ENCODE measurements at places on chromosomes 2 and 18.
A peak's percentile ranks its signal among the peaks of the same experiment; 100 is the strongest.

GRCh38 chr2:181224866-181225265 is 232.3 kb upstream of the ITGA4 start:
- no peak for DNase-seq

DNA sequence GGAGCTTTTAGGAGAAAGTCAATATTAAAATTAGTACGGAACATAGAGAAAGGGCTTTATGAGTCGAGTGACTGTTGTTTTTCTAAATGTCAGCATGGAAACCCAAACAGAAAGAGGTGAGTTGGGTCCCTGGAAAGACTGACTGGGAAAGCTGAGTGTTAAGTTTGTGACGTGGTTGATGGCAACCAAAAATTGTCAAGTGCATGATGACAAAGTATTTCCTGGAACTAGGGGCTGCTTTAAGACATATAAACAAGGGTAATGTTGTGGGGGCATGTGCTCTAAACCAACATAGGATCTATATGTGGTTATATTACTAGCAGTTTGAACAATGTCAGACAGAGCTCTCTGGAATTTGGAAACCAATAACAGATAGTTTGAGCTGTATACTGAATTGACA is 50.9 kb upstream of the GPD2 start:
- no peak for DNase-seq

DNA sequence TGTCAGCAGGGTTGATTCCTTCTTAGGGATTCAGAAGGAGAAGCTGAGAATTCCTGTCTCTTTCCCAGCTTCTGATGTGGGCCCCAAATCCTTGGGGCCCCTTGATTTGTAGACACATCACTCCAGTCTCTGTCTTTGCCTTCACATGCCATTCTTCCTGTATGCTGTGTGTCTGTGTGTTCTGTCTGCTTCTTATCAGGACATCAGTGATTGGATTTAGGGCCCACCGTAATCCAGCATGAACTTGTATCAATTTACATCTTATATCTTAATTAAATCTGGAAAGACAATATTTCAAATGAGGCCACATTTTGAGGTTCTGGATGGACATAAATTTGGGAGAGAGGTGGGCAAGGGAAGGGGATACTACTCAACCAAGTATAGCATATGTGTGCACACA is 9.7 kb downstream of the NEUROD1 start:
- no peak for DNase-seq

DNA sequence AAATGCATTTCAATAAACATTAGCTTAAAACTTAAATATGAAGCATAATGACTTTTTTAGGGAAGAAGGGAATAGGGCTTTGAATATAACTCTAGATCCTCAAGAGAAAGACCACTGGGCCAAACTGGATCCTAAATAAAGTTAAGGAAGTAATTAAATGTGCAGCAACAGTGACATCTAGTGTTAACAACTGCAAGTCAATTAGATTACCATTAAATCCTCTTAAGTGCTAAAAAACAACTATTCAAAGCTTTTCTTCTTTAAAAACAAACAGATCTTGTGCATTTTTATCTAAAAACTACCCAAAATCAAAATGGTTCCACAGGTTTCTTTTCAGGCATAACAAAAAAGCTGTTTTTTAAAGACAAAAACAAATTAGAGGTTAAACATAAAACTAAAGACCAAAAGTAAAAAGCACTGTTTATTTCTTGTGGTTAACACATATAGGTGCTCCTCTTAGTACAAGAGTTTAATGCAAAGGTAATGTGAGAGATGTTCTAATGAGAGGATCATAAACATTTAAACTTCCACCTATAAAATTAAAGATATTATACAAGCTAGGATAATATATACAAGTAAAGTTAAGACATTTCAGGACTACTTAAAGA is 111.4 kb downstream of the THADA start:
- peak; percentile 64 for DNase-seq

GRCh38 chr2:105731511-105731910 is 13.2 kb upstream of the NCK2 start:
- DNase-seq: peak; percentile 87

- DNase-seq: no peak
Measured at GRCh38 chr2:227322530-227323205, 2.4 kb upstream of the MFF start.

DNA sequence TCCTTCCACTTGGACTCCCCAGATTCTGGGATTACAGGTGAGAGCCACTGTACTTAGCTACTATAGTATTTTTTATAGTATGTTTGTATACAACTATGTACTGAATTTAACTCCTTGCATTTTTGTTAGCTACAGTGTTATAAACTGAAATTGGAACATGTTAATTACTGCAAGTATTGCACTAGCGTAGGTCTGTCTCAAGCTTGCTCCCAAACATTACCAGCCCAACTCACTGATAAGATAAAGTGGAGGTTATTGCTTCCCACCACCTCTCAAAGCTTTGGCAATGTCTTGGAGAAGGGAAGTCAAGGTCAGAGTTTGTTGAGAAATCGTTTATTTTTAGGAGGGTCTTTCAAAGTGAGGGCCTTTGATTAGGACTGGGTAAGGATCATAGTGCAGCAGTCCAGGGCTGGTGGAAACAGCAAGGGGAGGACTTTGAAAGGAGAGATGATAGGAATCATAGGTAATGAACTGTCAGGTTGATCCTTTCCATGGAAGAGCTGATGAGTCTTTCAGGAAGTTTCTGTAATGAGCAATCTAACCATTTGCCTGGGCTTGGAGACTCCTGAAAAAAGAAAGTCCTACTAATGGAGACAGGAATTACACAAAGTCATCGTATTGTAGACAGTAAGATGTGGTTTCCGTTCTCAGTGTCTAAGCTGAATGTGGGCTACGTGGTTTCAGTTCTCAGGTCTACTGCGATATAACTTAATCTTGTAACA is 257.1 kb downstream of the MYO3B start:
- no peak for DNase-seq

DNA sequence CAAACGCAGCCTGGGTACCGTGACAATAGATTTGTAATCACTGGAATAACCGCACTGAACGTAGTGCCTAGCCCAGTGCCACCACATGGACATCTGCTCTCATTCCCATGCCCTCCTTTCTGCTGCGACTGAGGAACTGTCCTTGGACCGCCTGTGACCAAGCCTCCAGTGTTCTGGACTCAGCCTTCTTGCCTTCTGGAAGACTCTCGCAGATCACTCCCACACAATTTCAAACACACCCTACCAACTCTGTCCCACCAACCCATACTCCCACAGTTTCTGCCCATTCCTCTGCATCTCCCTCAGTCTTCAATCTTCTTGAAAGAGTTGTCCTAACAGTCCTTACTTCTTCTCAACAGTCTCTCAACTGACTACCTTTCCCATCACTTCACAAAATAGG is 2.1 kb downstream of the RNF149 start:
- DNase-seq: peak; percentile 34

DNA sequence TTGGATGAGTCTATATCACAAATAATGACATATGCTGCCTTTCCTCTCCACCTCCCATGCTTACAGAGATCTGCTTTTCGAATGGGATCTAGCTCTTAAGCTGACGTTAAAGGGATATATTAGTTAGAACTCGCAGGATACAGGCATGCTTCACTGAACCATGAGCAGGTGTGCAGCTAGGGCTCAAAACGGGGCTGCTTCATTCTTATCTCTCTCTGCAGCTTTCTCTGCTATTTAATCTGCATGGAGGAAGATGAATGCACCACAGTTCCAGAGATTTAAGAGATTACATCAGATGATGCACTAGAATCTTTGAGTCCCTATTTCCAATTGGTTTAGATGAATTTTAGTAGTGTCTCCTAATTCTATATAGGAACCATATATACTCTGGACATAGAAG is 327.0 kb downstream of the RAD51AP2 start:
- DNase-seq: no peak

DNA sequence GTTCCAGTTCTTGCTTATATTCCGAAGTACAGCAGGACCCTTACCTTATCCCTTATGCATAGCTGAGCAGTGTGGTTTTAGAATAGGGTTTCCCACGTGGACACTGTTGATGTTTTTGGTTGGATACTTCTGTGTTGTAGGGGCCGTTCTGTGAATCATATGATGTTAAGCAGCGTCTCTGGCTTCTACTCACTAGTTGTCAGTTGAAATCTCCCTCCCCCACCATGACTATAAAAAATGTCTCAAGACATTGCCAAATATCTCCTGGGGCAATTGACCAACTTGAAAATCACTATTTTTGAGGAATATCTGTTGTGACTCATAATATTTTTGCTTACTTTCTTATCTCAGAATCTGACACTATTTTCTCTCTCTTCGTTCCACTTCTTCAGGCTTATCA is 713.7 kb downstream of the TSN start:
- no peak for DNase-seq

GRCh38 chr2:61948661-61949457 is 43.4 kb downstream of the COMMD1 start:
- DNase-seq: no peak

DNA sequence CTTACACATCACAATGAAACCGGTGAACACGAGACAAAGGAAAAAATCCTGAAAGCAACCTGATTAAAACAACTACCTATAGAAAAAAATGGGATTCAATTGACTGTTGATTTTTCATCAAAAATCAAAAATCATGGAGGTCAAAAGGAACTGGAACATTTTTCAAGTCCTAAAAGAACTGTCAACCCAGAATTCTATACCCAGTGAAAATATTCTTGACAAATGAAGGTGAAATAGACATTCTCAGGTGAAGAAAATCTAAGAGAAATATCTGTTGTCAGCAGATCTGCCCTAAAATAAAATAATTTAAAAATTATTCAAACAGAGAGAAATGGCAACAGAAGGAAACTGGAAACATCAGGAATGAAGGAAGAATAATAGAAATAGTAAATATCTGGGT is 38.9 kb downstream of the GAREM1 start:
- DNase-seq: no peak

GRCh38 chr18:31190919-31191318 is 28.3 kb upstream of the DSC1 start:
- no peak for DNase-seq

DNA sequence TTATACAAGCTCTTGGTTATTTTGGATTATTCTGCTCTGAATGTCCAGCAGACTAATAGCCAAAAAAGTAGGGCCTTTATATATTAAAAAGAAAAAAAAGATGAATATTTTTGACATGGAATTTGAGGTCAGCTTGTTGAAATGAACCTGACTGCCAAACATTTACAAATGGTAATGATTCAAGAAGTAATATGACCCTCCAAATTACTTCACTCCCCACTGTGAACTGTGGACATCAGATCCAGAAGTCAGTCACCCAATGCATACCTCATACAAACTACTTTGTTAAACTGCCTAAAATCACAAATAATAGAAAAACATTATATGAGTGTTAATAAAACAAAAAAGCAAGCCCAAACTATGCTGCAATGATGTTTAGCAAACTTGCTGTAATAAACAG is 10.0 kb downstream of the EPG5 start:
- DNase-seq: no peak

DNA sequence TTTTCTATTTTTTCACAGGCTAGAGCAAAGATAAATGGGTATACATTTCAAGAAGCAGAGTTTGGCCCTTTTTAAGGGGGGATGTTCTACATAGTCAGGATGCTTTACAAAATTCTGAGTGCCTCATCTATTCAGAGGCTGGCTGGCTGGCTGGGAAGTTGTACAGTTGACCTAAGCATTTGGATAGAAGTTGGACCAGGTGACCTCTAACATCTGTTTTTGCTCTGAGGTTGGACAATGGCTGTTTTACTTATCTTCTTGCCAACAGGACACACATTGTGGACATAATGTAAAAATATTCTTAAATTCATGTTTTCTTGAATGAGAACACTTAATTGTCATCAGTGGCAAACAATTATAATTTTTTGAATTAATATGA is 205.4 kb downstream of the PTPRM start:
- DNase-seq: no peak

GRCh38 chr18:70296781-70297180 is 7.9 kb downstream of the SOCS6 start:
- no peak for DNase-seq

DNA sequence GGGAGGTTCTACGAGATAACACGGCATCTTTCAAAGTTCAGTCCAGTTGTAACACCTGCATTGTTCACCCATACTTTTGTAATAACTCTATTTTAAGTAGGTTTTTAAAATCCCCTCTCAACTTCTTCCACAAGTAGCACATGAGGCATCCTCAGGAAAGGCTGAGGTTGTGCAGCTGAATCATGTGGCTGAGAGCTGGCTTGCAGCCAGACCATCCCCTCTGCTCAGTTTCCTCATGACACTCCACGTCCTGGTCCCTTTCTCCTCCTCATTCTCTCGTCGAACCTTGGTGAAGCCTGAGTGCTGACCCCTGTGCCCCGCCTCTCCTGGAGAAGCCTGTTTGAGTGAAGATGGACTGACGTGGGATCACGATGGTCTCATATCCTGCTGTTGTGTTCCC is 42.5 kb downstream of the POU3F3 start:
- DNase-seq: peak; percentile 13

DNA sequence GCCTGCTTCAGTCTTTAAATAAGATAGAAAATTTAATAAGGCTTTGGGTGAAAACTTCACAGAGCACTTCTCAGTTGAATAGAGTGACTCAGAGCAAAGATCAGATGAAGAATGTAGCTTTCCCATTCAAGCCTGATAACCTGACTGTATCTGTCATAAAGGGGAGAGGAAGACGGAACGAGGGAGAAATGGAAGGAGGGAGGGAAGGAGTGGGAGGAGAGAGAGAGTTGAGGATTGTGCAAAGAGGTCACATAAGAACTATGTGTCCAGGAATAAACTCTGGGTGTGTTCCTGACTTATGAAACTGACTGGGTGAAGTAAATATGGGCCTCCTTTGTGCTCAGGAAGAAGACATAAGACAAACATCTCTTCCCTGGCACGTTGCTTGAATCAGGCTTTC is 385.5 kb downstream of the LPIN1 start:
- DNase-seq: no peak

DNA sequence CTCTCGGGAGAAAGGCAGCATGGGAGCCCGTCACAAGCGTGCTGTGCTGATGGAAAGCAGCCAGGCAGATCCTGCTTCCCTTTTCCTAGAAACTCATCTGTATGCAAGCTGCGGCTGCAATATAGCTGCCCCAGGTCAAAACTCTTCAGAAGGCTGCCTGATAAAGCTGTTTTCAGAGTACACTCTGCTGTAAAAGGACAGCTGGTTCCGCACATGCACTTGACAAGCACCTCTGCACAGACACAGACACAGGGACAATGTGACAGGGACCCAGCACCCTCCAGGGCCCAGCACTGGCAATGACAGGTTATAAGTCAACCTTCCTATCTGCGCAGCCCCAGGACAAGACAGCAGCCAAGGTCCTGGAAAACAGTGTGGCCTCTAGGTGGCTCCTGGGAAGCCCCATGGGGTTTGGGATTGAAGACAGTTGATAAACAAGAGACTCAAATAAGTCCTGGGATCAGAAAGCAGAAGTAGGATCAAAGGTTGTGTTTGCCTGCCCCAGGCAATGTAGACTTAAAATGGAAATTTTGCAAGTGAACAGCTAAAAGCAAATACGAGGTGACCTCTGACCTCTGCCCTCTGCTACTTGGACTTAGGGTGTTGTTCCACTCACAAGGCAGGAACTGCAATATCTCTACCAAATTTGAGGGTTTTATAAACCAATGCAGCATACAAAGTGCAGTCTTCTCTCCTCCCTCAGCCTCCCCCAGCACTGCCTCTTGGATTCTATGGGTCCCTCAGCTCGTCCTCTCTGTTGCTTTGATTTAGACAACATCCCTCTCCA is 16.9 kb downstream of the SLC66A2 start:
- peak; percentile 62 for DNase-seq

All from Kasumi-1 (cell line).